ENCODE measurements at places on chromosomes 2 and 18.
A peak's percentile ranks its signal among the peaks of the same experiment; 100 is the strongest.

DNA sequence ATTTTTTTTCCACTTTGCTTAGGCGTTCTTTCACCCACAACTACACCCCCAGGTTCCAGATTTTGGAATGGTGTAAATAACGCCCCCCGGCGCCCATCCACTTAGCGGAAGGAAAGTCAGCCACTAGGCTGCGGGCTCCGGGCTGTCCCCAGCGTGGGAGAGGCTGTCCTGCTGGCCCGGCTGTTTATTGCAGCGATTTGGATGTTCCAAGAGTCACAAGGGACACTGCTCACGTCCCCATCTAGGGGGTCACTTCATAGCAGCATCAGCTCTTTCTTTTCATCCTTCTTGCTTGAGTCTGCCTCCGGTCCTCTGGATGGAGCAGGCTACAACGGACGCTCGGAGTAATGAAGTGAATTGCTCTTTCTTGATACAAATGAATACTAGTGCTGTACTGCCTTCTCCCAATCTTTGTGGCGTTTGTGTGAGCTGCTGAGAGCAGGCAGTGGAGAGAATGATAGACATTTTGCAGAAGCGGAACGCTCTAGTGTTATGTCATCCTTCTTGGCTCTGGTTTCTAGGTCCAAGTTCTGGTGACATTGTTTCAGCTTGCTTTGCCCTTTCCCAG lies 50.7 kb upstream of the PAIP2B start:
- DNase-seq = peak; percentile 77

GRCh38 chr2:113376913-113377445 lies 60.5 kb upstream of the ZNG1B start:
- no peak for DNase-seq

DNA sequence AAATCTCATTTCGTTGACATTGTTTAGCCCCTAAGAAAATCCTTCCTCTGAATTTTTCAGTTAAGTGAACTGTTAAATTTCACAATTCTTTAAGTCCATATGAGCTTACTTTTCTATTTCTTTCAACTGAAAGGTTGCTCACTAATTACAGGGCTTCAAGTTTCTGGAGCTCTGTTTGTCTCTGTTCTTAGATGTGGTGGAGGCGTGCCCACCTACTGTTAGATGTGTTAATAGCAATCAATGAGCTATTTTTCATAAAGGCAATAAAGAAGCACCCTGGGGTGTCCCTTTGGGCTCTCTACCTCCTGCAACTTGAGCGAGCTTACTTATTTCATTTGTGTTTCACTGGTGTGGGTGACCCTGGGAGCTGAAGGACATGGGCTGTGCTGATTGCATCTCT lies 25.0 kb downstream of the CREG2 start:
- no peak for DNase-seq

GRCh38 chr2:228949831-228950230 lies 321.3 kb downstream of the PID1 start:
- DNase-seq = no peak

DNA sequence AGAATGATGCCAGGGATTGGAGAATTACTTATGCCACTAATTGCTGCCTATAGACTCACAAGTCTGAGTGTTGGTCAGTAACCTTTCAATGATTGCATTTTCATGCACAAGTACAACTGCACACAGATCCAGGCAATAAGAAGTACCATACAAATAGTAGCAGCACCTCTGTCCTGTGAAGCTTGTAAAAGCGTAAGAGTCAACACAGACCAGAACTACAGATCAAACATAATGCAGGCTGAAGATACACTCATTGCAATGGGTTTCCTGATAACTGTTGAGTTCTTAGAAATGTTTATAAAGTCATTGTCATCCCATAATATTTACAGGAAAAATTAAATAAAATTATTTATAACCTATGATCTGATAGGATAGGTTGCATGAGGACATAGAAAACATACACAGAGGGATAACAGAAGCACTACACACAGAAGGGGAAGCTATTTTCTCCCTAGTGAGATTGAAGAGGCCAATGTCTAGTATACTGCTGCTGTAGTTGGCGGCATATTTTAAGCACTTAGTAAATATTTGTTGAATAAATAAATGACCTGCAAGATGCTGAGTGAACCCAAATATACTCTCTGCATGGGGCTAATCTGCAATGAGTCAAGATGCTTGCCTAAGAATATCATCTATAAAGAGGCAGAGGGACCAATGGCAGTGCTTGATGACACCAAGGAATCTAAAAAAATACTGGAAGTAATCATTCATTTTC lies 5.7 kb upstream of the PIK3C3 start:
- DNase-seq = no peak

GRCh38 chr2:168192839-168193616 lies 54.4 kb downstream of the STK39 start:
- no peak for DNase-seq

DNA sequence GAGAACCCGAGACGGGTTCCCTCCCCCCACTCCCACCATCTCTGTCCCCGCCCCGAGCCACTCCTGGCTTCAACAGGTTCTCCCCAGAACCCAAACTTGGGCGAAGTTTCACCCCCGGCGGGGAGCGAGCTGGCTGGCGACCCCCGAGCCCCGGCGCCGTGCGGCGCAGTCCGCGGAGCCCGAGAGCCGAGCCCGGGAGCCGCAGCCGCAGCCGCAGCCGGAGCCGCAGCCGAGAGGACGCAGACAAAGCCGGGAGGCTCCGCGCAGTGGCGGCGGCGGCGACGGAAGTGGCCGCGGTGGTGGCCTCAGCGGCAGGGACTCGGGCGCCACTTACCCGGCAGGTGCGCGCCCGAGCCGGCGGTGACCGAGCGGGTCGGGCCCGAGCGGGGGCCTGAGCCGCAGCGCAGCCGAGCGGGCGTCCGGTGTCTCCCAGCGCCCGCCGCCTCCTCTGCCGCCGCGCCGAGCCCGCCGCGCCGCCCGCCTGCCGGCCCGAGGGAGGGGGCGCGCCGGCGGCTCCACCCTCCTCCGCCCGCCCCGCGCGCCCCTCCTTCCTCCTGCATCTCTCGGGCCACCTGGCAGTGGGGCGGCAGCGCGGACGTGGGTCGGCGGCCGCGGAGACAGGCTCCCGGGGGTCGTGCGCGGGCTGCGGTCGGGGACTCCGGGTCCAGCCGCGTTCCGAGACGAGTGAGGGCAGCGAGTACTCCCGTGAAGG lies at the start of gene ECEL1:
ECEL1 (minus strand) TSS at position 450 of the 712 bp plus-strand sequence. CDS start 1,181 bp downstream, outside the sequence.
- peak; percentile 41 for DNase-seq

GRCh38 chr2:42926434-42927333 lies 134.3 kb upstream of the HAAO start:
- DNase-seq = no peak

DNA sequence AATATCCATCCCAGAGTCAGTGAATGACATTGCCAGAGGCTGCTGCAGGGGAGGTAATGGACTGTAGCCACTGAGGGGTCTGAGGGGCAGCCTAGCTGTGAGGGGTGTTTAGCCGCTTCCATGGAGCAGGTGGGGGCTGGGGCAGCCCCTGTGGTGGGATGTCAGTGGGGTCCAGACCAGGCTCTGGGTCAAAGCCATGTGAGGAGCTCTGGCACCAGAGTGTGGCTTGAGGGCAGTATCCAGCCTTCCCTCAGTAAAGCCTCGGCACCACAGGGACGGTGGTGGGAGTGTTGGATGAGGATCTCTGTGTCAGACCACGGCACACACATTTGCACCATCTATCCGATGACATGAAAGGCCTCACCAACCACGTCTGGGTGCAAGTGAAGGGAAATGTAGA lies 85.0 kb downstream of the INHBB start:
- DNase-seq = peak; percentile 21

- DNase-seq = no peak
Observed at GRCh38 chr2:119292226-119292625, 68.6 kb downstream of the STEAP3 start.

GRCh38 chr2:170321526-170321925 lies 143.6 kb downstream of the MYO3B start:
- DNase-seq = no peak

DNA sequence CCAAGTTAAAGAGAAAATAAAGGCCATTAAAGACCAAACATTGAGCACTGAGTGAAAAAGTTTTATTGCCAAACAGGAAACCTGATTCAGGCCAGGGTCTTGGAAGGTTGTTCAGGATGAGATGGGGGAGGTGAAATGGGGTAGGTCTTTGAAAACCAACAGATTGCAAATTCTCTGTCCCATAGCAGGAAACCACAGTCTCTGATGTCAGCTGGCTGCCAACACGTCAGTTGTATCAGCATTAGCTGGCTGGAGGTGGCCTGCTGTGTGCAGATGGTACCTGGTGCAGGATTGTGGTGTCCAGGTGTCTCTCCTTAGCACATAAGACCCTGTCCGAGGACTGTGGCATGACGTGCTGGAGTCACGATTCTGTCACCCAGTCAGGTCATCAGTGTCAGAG lies 106.3 kb downstream of the MSH2 start:
- DNase-seq = no peak

DNA sequence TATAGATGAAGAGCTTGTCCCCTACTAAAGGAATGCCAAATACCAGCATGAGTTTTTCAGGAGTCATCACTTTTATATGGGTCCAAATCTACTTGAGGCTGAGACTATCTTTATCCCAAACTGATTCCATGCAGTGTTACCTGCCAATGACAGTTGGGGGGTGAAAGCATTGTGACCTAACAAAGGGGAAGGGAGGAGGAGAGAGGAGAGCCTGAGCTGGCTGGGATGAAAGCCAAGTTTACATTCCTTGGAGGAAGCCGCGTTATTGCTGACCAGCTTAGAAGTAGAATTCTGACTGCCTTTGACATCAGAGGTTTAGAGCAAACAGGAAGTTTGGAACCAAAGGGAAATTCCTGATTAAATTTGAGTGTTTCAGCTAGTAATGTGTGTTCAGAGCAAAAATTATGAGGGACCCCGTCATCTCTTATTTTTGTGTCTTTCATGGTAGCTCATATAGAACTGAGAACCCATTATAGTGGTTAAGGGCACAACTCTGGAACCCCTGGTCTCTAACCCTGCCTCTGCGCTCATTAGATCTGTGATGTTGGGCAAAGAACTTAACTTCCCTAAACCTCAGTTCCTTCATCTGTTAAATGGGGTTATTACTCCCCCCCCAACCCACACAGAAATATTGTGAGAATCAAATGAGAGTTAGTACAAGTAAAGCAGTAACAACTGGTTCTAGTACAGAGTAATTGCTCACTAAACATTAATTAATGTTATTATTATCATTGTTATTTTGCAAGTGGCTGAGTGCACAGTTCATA lies 199.3 kb upstream of the EPAS1 start:
- DNase-seq = no peak

DNA sequence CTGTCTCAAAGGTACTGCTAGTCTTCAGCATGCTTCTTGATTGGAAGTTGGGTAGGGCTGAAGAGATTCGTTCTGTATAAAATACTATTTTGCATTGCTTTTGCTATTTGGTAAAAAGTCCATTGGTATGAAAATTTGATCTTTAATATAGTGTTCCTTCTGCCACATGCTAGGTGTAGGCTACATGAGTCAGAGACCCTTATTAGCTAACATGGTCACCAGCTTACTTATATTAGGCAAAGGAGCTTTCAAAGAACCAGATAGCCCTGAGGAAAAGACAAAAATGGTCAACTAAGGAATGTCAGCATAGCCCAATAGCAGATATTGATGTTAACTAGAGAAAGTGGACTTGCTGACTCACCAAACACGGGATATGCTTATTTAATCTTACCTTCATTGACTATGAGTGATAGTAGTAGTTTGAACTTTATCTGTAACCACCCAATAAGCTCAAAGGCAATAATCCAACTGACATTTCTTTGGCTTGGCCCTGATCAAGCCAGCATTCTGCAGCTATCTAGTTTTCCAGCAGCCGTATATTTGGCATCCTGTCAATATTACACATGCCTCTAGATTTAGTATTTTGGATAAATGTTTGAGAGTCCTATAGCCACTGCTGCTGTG lies 110.0 kb downstream of the TPGS2 start:
- no peak for DNase-seq

DNA sequence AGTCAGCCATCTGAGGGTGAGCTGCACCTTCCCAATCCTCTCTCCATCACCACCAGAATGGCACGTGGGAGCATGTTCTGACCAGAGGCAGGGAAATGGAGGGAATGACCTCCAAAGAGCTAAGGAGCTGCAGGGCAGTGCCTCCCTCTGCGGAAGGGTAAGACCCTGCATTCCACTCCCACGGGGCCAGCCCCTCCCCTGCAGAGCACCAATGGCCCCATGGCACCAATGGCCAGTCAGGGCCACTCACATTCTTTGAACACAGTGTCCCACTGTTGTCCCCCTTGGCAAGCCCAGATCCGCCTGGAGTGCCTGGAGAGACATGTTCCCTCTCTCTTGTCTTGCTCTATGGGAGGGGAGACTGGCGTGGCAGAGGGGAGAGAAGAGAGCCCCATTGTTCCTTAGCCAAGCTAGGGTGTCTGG lies 164.4 kb downstream of the TNS1 start:
- no peak for DNase-seq

- no peak for DNase-seq
Observed at GRCh38 chr18:48172226-48173006, 236.8 kb downstream of the ZBTB7C start.

DNA sequence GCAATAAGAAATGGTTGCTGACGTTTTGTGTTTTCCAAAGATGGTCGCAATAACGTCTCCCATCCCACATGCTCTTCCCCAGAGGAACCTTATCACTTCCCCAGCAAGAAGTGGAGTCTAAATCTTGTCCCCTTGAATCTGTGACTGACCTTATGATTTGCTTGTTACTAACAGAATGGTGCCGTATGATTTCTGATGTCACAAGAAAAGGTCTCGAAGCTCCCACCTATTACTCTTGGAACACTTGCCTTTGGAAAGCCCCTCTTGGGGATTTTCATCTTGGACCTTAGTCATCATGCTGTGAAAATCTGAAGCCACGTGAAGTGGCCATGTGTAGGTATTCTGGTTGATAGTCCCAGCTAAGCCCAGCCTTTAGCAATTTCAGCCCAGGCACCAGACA lies 86.2 kb upstream of the GLS start:
- DNase-seq = no peak

DNA sequence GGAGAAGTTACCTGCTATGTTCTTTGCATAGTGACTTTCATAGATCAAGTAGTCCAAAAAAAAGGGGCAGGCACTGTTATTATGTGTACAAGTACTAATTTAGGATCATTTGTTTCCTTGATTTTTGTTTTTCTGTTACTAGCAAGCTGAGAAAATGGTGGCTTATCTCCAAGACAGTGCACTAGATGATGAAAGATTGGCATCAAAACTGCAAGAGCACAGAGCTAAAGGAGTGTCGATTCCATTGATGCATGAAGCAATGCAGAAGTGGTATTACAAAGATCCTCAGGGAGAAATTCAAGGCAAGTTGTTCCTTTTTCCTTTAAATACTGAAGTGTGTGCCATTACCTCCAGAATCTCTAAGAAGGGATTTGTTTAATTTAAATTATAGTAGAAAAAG lies 19.6 kb upstream of the KCNJ13 start:
- DNase-seq = no peak

GRCh38 chr2:241798631-241799521 lies 10.1 kb upstream of the NEU4 start:
- no peak for DNase-seq

GRCh38 chr2:134234535-134234934 lies 19.3 kb upstream of the MGAT5 start:
- DNase-seq = no peak
